ENCODE measurements at places on chromosomes 3 and 15. TPM values are rescaled to one million over a fixed set of nuclear protein-coding genes. Genes with fewer than 3 reads are reported as not detected.

The FBN1 gene
- 0.07 TPM for total RNA-seq

The MITF gene
- total RNA-seq: 0.50 TPM

The DAZL gene
- not detected for total RNA-seq

- no peak for DNase-seq
- peaks cover 6% of the 10 kb centered on the region for H3K36me3 ChIP-seq
- H3K4me1 ChIP-seq: peaks cover 16% of the 10 kb centered on the region
- H3K27me3 ChIP-seq: peaks cover 53% of the 10 kb centered on the region
Measured at GRCh38 chr3:142947799-142948575, 15.5 kb downstream of the PAQR9 start.

DNA sequence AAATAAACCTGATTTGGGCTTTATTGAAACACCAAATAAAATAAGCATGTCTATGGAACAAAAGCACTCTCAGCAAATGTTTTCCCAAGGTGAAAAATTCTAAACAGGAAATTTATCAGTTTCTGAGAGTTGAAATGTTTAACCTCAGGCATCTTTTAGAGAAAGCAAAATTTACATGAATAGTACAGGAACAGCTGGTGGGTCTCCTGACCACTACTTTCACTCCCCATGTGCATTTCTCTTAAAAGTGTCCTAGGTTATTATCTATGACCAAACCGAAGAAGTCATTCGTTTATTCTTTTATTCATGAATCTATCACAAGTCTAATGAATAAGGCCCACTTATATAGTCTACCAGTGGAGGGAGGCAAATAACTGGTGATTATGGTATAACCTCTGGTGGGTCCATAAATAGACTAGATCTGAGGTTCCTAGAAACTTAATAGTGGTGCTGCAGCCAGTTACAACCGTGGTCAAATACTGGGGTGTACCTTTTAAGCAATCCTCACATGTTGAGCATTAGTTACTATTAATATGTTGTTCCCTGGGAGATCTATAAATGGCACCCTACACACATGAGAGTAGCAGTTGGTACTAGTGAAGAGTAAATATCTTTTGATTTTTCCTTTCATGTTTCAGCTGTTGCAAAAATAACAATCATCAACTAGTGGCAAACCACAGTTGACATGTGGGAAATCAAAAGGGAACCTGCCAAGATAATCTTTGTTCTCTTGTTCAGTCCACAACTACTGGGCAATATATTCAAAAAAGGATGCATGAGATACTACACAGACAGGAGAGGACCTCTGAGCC, 169.3 kb upstream of the STAC start:
- no peaks in the 10 kb centered on the region for H3K4me1 ChIP-seq
- no peaks in the 10 kb centered on the region for H3K36me3 ChIP-seq
- H3K4me3 ChIP-seq: no peak overlapping the region
- H3K27me3 ChIP-seq: no peaks in the 10 kb centered on the region
- no peak for DNase-seq
- no peak overlapping the region for H3K27ac ChIP-seq

- peak overlapping the region; percentile 1 for H3K4me3 ChIP-seq
- H3K36me3 ChIP-seq: no peaks in the 10 kb centered on the region
- no peak for DNase-seq
- no peak overlapping the region for H3K27ac ChIP-seq
Measured at GRCh38 chr3:123757281-123757940, 126.7 kb downstream of the MYLK start.

- H3K4me1 ChIP-seq: peaks cover 20% of the 10 kb centered on the region
- no peak for DNase-seq
- peaks cover 2% of the 10 kb centered on the region for H3K36me3 ChIP-seq
- H3K27me3 ChIP-seq: no peaks in the 10 kb centered on the region
- H3K27ac ChIP-seq: peak overlapping the region; percentile 94
- peak overlapping the region; percentile 97 for H3K4me3 ChIP-seq
Measured at GRCh38 chr15:58931987-58932588, 1.4 kb downstream of the SLTM start.

DNA sequence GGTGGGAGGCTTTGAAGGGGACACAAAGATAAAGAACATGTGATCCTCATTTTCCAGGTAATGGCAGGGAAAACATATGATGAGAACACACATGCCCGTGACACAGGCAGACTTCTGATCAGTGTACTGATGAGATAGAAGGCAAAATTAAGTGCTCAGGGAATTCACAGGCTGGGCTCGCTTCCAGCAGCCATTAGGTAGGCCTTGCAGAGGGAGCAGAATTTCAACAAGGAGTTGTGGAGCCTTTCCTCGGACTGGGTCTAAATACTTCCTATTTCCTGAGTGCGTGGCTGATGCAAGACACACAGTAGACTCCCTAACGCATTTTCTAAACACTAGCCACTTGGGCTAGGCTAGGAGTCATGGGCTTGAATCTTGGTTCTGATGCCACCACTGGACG, 74.0 kb upstream of the ETV5 start:
- no peak overlapping the region for H3K4me3 ChIP-seq
- DNase-seq: no peak
- no peaks in the 10 kb centered on the region for H3K27me3 ChIP-seq
- H3K4me1 ChIP-seq: peaks cover 13% of the 10 kb centered on the region

The AVEN gene
- 7.0 TPM for total RNA-seq

DNA sequence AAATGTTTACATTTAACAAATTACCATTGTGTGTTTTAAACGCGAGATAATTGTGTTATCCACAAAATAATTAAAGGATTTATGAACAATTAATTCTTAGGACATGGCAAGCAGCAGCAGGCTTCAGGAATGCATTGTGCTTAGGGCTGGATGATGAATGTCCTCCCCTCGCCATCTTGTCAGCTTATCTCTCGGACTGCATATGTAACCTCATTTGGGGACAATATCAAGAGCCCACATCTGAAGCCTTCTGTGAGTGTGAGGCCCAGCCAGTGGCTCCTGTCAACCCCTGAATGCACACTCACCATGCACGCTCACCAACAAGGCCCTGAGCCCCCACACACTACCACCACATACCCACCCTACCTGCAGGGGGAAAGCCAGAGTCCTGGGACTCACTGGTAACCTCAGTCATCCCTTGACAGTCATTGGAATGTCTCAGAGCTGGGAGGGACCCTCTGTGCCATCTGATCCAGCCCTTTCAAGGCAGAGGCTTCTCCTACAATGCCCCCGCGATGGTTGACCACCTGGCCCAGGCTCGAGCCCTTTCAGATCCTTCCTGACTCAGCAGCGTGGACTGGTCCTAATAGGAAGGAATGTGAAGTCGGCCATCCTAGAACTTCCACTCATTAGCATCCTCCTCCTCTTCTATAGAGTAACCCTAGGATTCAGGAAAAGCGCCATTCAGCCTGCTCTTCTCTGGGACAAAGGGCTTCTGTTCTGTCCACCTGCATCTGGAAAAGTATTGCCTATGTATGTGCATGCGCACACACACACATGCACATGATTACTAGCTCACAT, 38.2 kb downstream of the MRPL46 start:
- no peak overlapping the region for H3K4me3 ChIP-seq
- no peak overlapping the region for H3K27ac ChIP-seq
- no peak for DNase-seq
- H3K36me3 ChIP-seq: no peaks in the 10 kb centered on the region

DNA sequence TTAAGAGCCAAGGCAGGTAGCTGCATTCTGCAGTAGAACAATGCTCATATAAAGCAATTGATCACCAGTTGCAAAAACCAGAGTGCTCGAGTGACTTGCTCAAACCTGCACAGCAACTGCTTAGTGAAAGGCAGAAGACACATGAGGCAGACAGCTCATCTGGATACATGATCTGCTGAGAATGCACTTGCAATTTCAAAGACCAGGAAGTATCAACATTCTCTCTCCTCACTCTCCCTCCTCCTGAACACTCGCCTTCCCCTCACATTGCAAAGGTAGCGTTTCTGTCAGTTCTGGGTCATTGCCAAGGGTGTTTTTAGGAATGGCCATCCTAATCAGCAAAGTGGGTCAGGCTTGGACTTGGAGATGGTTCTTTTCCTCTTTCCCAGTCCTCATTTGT, 61.0 kb downstream of the BFSP2 start:
- no peaks in the 10 kb centered on the region for H3K36me3 ChIP-seq
- no peak for DNase-seq
- no peak overlapping the region for H3K27ac ChIP-seq
- no peaks in the 10 kb centered on the region for H3K4me1 ChIP-seq
- no peaks in the 10 kb centered on the region for H3K27me3 ChIP-seq

The MAP6D1 gene
- 1.7 TPM for total RNA-seq

DNA sequence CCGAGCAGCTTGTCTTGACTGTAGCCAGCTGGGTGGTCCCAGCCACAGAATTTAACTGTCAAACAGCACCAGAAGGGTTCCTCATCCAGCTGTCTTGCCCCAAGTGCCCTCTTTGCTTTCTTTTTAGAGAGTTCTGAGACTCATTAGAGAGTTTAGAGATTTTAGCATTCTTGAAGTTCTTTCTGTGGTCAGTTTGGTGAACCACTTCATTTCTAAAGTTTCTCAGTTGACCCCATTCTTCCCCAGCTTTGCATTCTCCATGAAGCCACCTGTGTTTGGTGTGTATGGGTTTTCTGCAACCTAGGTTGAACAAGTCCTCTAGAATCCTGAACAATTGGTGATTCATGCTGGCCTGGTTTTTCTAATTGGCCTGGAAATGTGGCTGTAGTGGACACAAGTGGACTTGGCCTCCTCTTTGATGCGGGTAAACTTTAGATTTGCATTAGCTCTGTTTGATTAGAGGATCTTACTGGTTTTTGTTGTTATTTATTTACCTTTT, 33.7 kb downstream of the FLNB start:
- peak overlapping the region; percentile 24 for H3K27ac ChIP-seq
- peaks cover 2% of the 10 kb centered on the region for H3K36me3 ChIP-seq
- DNase-seq: no peak

The SLCO2A1 gene
- total RNA-seq: not detected

DNA sequence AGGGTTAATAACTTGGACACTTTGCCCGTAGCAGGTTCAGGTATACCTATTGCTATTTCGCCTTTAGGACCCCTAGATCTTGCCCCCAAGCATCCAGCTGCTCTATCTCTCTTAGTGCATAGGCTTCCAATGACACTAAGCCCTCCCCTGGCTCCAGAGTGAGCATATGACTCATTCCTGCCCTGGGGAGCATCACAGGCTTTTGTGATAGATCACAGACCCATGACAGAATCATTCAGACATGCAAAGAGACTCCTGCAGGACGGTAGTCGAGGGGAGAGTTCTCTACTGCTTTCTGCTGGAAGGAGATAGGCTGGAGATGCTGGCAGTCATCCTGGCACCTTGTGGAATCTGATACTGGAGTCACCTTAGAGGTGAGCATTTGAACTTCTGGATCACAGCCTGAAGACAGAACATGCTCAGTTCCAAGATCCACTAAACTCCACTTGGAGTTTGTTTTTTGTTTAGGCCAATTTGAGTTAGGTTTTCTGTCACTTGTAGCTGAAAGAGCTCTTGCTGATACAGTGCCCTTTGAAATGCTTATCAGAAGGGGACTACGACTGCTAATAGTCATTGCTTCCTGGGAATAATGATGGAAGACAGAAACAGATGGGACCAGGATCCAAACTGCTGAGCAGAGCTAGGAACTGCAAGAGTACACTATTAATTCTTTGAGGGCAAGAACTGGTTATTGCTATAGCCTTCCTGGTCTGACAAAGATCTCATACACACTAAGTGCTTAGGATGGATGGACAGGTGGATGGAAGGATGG, 11.0 kb downstream of the LYSMD2 start:
- DNase-seq: no peak
- H3K27ac ChIP-seq: peak overlapping the region; percentile 100
- peaks cover 7% of the 10 kb centered on the region for H3K36me3 ChIP-seq
- H3K27me3 ChIP-seq: no peaks in the 10 kb centered on the region
- peak overlapping the region; percentile 67 for H3K4me3 ChIP-seq
- H3K4me1 ChIP-seq: peaks cover 47% of the 10 kb centered on the region

DNA sequence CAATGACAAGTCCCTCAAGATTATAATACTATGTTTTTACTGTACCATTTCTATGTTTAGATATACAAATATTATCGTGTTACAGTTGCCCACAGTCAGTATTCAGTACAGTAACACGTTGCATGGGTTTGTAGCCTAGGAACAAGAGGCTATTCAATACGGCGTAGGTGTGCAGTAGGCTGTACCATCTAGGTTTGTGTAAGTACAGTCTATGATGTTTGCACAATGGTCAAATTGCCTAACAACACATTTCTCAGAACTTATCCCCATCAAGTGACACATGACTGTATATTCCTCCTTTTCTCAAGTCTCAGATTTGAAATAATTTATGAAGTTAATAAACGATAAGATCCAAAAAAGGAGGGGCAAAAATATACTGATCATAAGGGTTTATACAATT, 21.7 kb downstream of the ZDHHC3 start:
- DNase-seq: no peak
- H3K36me3 ChIP-seq: peaks cover 18% of the 10 kb centered on the region

DNA sequence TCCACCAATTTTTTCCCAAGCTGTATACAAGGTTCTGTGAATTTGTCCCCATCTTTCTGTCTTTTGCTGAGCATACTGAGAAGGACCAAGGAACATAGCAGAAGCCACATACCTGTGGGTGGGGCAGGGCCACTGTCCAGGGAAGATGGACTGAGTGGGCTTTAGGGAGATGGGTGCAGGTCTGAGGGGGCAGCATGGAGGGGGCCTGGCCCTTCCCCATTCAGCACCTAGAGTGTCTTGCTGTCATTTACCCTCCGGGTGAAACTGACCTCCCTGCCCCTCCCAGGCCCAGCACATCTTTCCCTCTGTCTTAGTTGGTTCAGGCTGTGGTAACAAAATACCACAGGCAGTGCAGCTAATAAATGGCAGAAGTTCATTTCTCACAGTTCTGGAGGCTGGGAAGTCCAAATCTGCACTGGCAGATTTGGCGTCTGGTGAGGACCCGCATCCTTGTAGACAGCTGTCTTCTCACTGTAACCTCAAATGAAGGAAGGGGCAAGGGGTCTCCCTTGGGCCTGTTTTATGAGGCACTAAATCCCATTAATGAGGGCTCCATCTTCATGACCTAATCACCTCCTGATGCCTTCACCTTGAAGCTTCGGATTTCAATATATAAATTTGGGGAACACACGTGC, 180.0 kb upstream of the SMAD3 start:
- H3K4me3 ChIP-seq: no peak overlapping the region
- peaks cover 50% of the 10 kb centered on the region for H3K27me3 ChIP-seq
- no peak for DNase-seq
- no peaks in the 10 kb centered on the region for H3K36me3 ChIP-seq
- H3K4me1 ChIP-seq: no peaks in the 10 kb centered on the region

DNA sequence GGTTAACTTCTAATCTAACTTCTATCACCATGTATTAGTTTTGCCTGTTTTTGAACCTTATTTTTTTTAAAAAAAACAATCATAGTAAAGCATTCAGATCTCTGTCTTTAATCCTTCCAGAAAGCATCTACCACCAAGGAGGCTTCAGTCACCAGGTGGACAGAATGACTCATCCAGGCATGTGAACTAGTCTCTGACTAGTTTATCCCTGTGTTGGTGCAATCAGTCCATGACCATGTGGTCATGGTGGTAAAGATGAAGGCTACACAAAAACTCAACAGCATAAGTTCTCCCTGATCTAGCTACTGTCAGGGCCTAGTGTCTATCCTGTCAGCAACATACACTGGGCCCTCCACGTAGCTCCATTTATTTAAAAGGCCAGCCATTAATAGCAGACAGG, 750.6 kb downstream of the AGBL1 start:
- no peak overlapping the region for H3K27ac ChIP-seq
- H3K4me1 ChIP-seq: no peaks in the 10 kb centered on the region
- no peak for DNase-seq
- no peak overlapping the region for H3K4me3 ChIP-seq
- H3K36me3 ChIP-seq: no peaks in the 10 kb centered on the region

The KBTBD12 gene
- 0.50 TPM for total RNA-seq
